ENCODE measurements at places on chromosomes 3 and 15.
A peak's percentile ranks its signal among the peaks of the same experiment; 100 is the strongest.

- no peak for DNase-seq
Observed at GRCh38 chr15:37037850-37038715, 62.3 kb downstream of the MEIS2 start.

DNA sequence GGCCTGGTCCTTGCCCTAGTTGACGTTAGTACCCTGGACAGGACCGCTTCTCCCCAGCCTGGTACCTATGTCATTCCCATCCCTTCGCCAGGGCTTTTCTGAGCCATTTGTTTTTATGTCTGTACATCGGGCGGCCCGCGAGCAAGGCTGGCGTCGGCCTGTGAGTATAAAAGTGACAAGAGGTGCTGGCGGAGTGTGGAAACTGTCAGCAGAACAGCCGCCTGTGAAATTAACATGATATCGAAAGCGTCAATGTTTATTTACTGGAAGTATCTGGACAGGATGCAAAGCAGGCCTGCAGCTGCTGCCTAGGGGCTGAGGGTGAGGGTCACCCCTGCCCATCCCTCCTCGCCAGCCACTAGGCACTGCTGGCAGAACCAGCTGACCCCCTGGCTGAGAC is 33.4 kb downstream of the LINGO1 start:
- DNase-seq, result no peak

DNA sequence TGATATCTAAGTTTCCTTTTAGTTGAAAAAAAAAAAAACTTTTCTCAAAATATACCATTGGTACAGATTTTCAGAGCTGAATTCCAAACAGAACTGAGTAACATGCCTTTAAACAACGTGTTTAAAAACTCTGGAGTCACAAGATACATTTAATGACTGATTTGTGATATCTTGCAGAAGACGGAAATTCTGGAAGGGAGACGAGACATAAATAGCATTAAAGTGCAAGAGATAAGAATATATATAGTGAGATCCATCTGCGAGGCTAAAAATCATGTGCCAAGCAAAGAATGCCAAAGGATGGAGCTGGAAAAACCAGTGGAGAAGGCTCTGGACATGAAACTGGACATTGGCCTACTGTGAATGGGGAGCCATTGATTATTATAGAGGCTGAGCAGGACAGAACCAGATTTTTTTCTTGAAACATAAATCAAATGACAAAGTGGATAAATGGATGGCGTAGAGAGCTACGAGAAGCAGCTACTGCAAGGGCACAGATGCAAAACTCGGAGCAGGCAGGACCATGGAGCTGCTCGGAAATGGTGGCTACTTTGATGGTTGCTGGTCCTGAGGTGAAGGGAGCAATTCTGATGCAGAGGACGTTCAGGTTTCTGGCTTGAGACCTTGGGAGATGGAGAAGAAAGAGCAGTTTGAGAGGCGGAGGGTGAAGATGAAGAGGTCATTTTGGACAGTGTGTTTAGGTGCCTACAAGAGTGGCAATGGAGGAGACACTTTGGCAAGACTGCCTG is 88.8 kb downstream of the CPN2 start:
- no peak for DNase-seq

DNA sequence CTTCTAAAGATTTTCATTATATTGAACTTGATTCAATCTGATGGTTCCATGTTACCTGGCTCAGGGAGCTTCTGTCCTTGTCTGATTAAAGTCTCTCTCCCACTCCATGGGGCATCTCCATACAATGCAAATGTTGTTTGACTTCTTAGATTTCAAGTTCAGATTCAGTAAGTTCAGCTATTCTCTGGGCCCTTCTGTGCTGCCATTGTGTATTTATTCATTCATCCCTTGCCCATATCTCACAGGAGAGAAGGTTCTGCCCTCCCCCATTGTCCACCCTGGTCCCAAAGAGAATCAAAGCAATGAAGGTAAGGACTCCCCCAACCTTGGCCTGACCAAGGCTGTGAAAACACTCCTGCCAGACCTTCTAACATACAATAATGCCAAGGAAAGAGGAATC is 669.9 kb downstream of the MAGI1 start:
- DNase-seq, result no peak

DNA sequence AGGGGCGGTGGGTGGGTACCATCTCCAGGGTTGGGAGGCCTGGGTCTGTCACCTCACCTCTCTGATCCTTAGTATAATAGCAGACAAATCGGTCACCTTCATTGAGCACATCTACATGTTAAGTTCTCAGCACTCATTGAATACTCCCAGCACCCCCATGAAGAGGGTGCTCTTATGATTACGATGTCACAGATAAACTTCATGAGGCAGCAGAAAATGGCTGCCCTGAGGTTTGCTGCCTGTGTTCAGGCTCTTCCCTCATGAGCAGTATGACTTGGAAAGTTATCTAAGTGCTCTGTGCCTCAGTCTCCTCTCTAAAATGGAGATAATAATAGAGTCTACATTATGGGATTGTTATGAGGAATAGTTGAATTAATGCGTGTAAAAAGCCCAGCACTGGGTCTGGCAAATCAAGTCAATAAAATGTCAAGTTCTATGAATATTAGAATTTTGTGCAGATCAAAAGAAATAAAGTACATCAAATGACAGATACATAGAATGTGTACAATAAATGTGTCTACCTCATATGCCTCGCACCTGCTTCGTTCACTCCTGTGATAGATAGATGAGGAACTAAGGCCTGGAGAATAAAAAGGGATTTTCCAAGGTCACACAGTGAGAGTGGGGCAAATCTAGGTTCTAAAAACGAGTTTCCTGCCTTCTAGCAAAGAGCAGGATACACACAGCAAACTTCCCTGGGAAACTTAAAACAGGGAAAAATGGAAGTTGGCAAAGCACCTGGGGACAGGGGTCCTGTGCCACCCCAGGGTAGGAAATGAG is 142.2 kb upstream of the MRPS22 start:
- DNase-seq, result no peak

DNA sequence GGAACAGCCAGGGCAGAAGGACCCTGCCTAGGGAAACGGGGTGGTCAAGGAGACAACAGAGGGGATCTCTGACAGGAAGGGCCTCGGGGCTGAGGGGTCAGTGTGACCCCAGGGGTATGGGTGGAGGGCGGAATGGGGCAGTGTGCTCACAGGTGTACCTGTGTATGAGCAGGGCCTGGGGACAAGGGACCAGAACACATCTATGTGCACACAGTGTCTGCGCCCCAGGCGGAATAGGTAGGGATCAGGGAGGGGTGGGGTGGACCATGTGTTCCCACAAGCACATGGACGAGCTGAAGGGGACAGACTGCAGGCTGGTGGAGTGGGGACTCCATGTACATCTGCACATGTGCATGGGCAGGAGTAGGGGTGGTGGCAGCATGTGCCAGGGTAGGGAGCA is 5.0 kb upstream of the TLR9 start:
- DNase-seq, result no peak

DNA sequence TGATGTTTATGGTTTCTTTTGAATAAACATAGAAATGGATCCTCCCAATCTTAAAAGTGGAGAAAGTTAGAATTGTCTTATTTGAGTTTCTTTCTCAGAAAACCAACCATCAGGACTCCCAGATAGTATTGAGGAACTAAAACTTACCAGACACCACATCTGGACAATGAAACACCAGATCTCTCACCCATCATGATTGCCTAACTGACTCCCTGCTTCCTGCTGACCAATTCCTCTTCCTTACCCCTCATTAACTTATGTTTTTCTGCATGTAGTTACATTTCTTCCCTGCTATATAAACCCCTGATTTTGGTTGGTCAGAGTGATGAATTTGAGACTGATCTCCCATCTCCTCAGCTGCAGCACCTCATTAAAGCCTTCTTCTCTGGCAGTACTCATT is 242.0 kb upstream of the SETMAR start:
- peak; percentile 5 for DNase-seq

DNA sequence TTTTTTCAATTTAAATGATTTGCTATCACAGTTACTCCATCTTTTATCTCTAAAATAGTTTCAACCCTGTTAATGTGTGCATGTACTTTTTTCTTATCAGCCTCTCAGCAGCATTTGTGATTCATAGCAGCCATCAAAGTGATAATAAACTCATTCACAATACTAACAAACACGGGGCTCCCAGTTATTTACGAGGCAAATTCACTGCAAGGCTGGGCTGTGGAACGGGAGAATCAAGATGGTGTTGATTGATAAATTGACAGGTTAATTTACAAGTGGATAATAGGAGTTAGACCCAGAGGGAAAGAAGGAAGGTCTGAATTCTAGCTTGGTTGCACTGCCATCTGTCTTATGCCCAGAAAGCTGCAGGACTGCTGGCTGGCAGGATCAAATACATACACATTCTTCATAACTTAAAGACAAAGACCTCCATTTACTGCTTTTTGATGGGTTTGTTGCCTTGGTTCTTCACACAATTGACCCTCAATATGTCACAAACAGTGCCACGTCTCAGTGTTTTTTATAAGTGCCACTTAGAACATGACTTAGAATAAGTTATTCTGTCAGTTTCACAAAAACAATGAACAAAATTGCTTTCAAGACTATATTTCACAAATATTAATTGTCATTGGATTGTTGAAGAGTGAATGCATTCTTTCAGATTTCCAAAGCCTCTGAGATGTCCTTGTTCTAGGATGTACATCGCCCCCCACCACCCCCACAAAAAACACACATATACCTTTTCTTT is 562.8 kb downstream of the NR2F2 start:
- DNase-seq, result peak; percentile 4

- no peak for DNase-seq
Observed at GRCh38 chr3:183031826-183032225, 51.5 kb upstream of the DCUN1D1 start.

DNA sequence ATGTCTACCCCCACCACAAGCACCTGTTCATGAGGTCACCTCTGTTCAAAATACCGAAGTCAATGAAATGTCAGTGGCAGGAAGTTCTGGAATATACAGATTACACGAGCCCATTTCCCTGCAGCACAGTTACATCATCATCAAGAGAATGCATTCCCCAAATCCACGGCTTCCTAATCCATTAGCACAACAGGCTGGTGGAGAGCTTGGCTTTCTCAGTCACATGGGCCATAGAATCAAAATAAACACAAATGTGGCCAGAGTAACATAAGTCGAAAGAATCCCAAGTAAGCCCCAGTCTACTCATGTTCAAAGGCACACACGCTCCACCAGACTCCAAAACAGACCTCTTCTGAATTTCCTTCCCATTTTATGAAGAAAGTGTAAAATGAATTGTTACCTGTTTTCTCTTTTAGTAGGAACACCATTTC is 419.3 kb downstream of the MAGI1 start:
- DNase-seq, result no peak

DNA sequence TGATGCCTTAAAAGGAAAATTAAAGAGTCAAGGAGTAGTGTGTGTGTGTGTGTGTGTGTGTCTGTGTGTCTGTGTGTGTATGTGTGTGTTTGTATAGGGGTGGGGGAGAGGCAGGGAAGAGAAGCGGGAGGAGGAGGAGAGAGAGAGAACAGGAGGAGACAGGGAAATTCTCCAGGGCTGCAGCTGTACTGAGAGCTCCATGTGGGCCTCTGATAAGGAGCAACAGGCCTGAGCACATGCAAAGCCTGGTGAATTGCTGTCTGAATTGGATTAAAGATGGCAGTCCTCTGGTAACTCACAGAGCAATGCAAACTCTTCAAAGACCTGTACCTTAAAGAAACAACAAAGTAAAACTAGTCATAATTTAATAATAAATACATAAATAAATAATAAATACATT is 70.6 kb downstream of the SEMA6D start:
- DNase-seq, result no peak

GRCh38 chr15:80779658-80780415 is 667 bp downstream of the CEMIP start:
- DNase-seq, result no peak

DNA sequence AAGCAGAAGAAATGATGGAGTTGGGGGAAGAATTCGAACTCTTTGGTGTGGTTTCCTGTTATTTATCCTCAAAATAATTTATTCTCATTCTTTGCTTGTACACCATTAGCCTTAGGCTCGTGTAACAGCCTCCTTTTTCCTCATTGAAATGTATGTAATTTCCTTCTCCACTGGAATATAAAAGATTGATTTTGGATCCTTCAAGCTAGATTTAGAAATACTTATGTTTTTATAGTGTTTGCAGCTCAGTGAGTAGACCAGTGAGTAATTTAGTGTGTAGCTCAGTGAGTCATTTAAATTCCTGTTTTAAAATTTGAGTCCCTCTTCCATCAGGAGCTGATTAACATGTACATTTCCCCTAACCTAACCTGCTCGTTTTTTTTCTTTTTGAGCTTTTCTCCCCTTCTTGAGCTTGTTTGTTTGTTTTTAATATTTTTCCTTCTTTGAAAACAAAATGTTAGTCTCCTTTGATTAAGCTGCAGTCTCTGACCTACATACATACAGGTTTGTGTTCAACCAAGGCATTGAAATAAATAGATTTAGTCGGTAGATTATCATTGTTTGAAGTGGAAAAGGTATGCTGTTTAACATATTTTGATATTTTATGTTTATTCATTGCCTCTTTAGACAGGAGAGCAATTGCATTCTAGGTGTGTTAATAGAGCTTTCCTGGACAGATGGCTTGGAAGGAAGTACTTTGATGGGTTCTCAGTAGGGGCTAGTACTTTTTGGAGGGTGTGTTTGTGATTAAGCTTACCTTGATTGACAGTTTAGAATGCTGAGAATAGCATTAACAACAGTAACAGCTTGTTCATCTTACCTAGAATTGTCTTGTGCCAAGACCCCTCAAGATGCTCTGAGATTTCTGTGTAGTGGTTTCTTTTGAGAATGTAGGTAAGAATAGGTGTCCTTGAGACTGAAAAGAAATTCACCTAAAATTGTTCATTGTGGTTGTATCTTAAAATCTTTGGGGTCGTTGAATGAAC is 5.9 kb downstream of the USP3 start:
- DNase-seq, result no peak

DNA sequence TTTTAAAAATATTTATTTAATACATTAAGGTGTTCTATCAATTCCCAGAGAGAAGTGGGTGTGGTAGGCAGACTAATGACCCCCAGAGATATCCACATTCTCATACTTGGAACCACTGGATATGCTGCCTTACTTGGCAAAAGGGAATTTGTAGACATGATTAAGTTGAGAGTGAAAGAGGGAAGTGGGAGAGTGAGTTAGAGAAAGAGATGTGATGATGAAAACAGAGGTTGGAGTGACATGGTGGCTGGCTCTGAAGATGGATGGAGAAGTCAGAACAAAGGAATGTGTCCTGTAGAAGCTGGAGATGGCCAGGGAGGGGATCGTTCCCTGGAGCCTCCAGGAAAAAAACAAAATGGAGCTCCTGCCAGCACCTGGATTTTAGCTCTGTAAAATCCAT is 32.0 kb downstream of the TNFAIP8L3 start:
- DNase-seq, result no peak

DNA sequence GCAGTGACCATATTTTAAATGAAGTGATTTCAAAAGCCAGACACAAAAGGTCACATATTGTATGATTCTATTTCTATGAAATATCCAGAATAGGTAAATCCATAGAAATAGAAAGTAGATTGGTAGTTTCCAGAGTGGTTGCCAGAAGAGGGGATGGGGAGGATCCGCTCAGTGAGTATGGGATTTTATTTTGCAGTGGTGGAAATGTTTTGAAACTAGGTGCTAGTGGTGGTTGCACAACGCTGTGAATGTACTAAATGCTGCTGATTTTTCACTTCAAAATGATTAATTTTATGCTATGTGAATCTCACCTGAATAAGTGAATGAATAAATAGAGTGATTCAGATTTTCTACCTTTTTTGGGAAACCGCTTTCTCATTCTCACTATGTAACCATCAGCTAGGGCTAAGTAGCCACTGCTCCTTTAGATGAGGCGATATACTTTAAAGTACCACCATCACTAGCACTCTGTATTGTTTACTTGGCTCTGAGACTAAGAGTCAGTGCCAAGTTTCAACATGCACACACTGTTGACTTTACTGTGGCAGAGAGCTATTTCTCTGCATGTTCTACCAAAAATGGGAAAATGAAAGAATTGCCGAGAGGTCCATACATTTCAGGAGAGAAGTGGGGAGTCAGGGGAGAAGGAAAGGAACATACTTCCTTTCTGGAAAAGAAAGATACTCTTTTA is 90.7 kb upstream of the GOLIM4 start:
- no peak for DNase-seq

Measured in GF-D8 (cell line).